ENCODE measurements at places on chromosomes 2 and 18.

GRCh38 chr2:130873700-130874346 lies 37.1 kb downstream of the ARHGEF4 start:
- peak; percentile 52 for DNase-seq

DNA sequence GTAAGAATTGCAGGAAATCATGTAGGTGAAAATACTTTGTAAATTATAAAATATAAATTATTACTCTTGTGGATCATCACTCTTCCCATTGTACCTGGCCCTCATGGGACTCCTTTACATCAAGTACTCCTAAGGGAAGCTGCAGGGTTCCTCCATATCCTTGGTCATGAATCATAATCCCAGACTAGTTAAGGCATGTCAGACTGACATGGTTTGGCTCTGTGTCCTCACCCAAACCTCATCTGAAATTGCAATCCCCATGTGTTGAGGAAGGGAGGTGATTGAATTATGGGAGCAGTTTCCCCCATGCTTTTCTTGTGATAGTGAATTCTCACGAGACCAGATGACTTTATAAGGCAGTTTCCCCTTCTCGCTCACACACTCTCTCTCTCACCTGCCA lies 77.1 kb downstream of the CMPK2 start:
- DNase-seq = no peak

DNA sequence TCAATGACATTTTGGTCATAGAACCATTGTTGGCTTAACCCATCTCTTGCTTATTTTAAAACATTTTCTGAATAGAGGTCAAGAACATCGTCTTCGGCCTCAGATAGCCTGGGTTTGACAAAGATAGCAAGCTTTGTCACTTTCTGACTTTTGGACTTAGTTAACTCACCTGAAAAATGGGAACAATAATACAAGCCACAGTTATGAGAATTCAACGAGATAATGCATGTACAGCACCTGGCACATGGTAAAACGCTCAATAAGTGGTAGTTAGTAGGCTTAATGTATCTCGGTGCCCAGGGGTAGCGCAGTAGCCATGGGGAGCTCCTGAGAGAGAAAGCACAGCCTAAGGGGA lies 446 bp upstream of the COPS7B start:
- DNase-seq = no peak

GRCh38 chr2:222959358-222959757 lies 92.6 kb upstream of the KCNE4 start:
- DNase-seq = no peak

- peak; percentile 72 for DNase-seq
These were observed 7.6 kb upstream of the TNS1 start for GRCh38 chr2:218010140-218010983.

- no peak for DNase-seq
These were observed 149.5 kb upstream of the ZFP36L2 start for GRCh38 chr2:43375746-43376522.

GRCh38 chr2:117933884-117934354 lies 80.0 kb downstream of the CCDC93 start:
- no peak for DNase-seq

DNA sequence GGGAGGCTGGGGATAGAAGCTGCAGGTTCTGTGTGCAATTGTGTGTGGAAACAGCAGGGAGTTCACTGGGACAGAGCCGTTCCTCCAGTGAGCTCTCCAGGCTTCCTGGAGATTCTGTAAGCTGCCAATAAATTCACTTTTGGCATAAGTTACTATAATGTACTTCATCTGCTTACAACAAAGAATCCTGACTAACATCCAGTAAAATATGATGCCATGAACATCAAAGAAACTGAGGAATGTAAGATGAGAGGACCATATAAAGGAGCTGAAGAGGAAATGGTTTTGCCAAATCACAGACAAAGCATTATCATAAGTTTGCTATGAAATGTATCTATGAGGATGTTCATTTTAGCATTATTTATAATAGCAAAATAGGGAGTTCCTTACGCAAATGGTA lies 175.3 kb downstream of the KCNE4 start:
- DNase-seq = no peak

DNA sequence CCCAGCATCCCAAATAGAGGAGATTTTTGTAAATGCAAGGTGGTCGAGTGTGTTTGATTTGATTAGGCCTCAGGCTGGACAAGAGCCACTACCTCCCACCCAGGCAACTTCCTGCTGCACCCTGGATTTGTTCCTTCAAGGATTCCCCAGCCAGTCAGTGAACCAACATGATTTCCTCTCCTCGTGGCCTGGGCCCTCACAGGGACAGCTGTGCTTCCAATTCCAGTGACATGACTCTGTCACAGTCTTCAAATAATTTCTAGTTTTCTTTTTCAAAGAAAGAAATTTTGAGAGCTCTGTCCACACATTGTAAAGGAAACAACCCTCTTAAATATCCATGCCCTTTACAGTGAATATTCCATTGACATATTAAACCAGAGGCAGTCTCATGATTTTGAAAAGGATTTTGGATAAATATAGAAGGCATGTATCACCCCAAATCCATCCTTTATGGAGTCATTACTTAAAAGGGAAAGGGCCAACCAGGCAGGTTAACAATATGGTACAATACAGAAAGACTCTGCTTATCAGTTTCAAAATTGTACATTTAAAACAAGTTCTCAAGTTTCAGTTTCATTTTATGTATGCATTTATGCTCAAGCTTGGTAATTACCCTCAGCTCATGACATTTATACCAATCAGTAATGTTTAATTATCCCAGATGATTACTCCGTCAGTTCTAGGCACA lies 121.3 kb upstream of the FOSL2 start:
- no peak for DNase-seq

DNA sequence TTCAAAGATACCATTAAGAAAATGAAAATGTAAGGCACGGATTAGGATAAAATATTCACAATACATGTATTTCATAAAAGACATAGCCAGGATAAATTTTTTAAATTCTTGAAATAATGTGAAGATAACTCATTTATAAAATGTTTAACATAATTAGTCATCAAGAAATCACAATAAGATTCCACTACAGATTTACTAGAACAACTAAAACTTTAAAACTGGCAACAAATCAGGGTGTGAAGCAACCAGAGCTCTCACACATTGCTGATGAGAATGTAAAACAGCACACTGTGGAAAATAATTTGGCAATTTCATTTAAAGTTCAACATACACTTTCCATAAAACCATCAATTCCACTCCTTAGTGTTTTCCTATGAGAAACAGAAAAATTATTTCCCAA lies 89.6 kb upstream of the UBE2E3 start:
- DNase-seq = no peak

DNA sequence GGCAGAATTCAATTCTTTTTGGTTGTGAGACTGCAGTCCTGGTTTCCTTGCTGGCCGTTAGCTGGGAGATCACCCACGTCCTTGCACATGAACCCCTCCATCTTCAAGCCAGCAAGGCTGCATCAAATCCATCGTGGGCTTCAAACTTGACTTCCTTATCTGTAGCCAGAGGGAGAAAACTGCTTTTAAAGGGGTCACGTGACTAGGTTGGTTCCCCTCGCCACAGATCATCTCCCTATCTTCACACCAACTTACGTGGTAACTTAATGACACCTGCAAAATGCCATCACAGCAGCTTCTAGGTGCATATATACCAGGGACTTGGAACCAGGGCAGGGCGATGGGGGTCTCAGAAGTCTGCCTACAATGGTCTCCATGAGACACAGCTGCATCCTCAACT lies 169.5 kb downstream of the MTCL1 start:
- no peak for DNase-seq

DNA sequence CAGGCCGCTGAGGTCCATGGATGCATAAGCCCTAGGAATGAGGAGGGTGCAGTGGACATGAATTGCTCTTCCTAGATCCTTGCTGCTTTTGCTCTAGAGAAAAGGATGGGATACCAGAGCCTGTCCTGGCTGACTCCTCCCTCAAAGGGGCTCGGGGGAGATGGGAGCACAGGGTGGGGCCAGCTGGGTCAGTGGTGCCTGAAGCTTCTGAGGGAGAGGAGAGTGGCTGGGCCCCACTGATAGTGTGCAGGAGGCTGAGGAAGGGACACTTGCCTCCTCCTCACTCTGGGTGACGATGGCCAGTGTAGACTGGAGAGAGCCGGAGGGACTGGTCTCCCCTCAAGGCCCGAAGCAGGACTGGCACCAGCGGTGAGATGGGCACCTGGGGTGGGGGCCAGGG lies at the start of gene NT5DC4:
Gene NT5DC4, plus strand, starts transcription at position 236 of the 400 bp plus-strand sequence. Its CDS starts 60 bp downstream, at position 296.
- no peak for DNase-seq

- DNase-seq = no peak
These were observed 215.8 kb downstream of the ALK start for GRCh38 chr2:29705616-29706015.

DNA sequence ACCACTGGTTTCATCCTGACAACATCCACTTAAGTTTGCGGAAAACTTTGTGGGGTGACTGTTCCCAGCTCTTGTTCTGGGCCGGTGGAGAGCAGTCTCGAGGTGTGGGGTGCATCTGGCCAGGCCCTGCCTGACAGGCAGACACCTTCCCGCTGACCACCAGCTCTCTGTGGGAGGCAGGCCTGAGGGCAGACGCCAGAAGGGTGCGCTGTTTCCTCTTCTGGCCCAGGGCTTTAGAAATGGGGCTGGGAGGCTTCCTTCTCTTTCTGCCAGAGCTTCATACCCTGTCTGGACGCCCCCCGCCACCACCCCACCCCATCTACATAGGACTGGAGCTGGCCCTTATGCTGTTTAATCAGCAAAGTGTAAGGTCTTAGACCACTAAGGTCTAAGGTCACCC lies 263.8 kb downstream of the LOXHD1 start:
- DNase-seq = no peak

DNA sequence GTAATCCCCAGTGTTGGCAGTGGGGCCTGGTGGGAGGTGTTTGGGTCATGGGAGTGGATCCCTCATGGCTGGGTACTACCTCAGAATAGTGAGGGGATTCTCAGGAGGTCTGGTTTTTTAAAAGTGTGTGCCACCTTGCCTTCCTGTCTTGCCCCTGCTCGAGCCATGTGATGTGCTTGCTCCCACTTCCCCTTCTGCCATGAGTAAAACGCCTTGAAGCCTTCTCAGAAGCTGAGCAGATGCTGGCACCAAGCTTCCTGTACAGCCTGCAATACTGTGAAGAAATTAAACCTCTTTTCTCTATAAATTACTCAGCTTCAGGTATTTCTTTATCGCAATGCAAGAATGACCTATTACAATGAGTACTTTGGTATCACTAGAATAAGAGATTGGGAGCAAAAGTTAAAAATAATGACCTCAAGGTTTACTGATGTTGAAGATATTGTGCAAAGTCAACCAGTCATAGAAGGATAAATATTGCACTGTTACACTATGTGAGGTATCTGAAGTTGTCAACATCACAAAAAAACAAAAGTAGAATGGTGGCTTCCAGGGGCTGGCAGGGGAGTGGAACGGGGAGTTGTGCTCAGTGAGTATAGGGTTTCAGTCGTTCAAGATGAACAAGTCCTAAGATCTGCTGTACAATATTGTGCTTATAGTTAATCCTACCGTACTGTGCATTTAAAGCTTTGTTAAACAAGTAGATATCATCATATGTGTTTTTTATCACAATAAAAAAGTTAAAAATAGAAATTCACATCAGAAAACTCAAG lies 938.3 kb upstream of the CNTNAP5 start:
- DNase-seq = no peak

GRCh38 chr2:49224426-49225010 lies 70.2 kb upstream of the FSHR start:
- DNase-seq = no peak

DNA sequence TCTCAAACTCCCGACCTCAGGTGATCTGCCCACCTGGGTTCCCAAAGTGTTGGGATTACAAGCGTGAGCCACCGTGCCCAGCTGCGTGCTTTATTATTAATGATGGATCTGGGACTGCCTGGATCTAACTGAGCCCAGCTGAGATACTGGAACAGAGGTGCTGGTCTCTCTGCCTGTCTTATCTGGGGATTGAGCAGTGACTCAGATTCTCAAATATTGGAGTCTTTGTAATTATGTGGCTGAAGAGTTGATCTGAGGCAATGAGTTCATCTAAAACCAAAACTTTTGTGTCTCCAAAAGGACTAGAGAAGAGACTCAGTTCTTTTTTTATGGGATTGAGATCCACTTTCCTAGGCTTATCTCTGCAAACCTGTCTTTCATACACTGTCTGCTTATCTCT lies 16.3 kb downstream of the PLEKHB2 start:
- no peak for DNase-seq

Measured in GM12892 (cell line).